HuH-7 (cell line): ENCODE measurements at places on chromosomes 13 and 19.

DNA sequence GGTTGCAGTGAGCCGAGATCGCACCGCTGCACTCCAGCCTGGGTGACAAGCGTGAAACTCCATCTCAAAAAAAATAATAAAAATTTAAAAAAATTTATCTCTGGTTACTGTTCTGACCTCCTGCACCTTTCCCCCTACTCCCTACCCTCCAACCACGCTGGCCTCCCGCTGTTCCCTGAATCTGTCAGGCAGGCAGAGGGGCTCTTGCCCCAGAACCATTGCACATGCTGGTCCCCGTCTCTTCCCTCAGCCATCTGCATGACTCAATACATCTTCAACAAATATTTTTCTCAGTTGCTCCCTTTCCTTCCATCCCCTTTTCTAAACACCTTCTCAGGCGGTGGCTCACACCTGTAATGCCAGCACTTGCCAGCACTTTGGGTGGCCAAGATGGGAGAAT lies 1.1 kb upstream of the FAM187B start:
- no peak for DNase-seq

DNA sequence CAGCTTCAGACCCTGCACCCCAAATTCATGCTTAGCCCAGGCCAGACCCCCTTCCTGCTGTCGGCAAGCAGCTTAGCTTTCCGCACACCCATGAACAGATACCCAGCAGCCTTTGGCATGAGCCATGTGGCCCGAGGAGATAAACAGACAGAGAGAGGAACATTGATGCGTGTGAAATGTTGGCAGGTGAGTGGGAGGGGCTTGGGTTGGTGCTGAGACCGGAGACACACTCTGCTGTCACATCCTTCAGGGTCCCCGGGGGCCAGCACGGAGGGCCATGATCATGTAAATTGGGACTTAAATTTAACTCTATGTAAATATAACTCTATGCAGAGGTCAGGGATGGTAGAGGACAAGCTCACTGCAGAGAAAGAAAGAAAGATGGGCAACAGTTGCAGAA lies 1.5 kb downstream of the CD22 start:
- DNase-seq, result no peak

GRCh38 chr13:77810878-77811277 lies 107.8 kb downstream of the EDNRB start:
- DNase-seq, result no peak

- no peak for DNase-seq
Measured at GRCh38 chr13:99435998-99436397, 65.3 kb upstream of the TM9SF2 start.

- peak; percentile 79 for DNase-seq
Measured at GRCh38 chr19:3095441-3096191, 1.5 kb downstream of the GNA11 start.

GRCh38 chr19:18328340-18329034 lies 5.6 kb upstream of the LSM4 start:
- DNase-seq, result peak; percentile 98

DNA sequence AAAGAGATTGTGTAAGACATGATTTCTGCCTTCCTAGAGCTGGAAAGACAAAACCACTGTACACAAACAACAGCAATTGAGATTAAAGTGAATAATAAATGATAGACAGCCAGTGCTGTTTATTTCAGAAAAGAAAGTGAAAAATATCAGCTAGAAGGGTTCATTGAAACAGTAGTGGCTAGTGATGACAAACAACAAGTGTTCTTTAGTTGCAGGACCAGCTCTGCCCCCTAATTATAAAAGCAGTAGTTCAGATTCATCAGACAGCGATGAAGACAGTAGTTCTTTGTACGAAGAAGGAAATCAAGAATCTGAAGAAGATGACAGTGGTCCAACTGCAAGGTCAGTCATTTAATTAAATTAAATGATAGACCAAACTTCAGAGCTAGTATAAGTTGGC lies 14.8 kb downstream of the GPALPP1 start:
- DNase-seq, result no peak

GRCh38 chr13:110132225-110132982 lies 174.6 kb downstream of the COL4A1 start:
- DNase-seq, result no peak

GRCh38 chr19:3105641-3106508 lies 11.7 kb downstream of the GNA11 start:
- DNase-seq, result no peak

GRCh38 chr13:20073775-20074174 lies 87.1 kb downstream of the GJA3 start:
- no peak for DNase-seq

GRCh38 chr13:91398413-91399188 lies at the start of gene GPC5:
Gene GPC5 (plus strand): TSS chr13:91398621.
- DNase-seq, result peak; percentile 44

DNA sequence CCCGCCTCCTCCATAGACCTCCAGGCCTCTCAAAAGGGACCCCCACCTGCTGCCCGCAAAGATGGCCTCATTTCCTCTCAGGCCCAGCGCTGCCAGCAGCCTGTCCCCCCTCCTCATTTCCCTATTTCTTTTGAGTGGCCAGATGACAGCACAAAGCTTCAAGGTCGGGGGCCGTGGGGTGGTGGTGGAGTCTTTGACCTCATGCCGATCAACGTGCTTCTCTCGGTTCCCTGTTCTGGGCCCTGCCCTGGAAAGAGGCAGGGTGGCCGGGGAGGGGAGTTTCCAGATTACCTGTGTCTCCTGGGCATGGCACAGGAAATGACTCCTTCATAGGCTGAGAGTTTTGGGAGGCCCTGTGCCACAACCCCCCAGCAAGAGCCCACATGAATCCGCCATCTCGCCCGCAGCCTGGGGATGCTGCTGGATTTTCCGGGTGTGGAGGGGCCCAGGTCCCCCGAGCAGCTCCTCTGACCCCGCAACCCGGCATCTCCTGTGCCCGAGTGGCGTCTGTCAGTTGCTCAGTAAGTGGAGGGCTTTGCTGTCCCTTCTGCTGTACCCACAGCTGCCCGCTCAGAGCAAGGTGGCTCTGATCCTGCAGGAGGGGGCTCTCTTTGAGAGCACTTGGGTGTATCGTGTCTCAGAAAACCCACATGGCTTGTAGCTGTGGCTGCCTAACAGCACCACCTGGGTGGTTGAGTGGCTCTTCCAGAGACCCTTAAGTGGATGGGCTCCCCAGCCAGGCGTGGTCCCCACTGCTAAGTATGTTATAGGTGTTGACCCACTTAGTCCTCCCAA lies 139.4 kb downstream of the SIPA1L3 start:
- DNase-seq, result no peak

DNA sequence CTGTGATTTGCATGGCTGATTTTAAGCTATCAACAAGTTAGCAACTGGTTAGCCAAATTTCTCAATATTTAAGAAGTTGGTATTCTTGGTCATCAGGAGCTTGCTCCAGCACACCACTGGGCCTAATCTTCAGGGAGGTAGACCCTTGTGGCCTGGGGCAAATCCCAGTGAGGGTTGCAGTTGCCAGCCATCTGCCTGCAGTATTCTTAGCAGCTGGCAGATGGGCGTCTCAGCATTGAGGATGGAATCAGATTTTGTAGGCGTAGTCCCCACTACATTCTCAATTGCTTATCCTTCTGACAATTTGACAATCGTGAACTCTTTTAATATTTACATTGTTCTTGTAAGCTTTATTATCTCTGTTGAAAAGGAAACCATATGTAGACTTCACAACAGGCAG lies 1266.2 kb downstream of the SLITRK5 start:
- no peak for DNase-seq

- no peak for DNase-seq
Measured at GRCh38 chr13:40992678-40993518, 26.2 kb downstream of the ELF1 start.
